Activated CD4-positive, alpha-beta T cell treated with anti-CD3 and anti-CD28 coated beads, Interleukin-2, amount 50 U/mL, for 16 hours (primary cell): ENCODE measurements at places on chromosomes 4 and X.

DNA sequence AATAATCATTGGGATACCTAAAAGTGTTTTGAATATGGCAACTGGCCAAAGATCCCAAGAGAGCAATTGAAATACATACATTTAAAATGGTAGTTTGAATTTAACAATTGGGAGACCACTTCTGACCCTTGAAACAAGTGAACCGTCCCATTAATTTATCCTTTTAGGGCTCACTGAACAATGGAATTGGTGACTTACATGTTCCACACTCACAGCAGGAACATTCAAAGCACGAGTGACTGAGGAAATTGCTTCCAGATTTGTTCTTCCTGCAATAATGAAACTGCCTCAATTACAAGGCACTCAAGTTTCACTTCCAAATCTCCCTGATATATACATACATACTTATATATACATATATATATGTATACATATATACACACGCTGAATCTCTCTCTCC lies 20.6 kb downstream of the SLC39A8 start:
- no peak for DNase-seq

GRCh38 chrX:130636277-130636676 lies 234.5 kb downstream of the RBMX2 start:
- DNase-seq = no peak

GRCh38 chr4:105758958-105759357 lies 50.4 kb downstream of the GSTCD start:
- no peak for DNase-seq

DNA sequence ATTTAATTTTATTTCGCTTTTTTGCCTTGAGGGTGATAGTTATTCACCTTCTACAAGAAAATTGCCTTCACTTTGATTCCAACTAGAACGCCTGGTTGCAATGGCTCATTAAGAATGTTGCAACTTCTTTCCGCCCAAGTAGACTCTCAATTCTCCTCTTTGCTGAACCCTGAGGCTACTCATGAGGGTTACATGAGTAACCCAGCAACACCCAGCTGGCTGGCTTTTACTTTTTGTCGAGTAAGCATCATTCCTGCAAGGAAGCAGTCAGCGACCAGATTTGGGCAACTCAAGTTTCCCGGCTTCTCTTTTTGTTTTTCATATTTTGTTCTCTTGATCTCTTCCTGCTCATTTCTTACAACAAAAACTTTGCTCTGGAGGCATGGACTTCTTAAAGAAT lies 495.4 kb downstream of the PACRGL start:
- DNase-seq = no peak

GRCh38 chr4:105894660-105895582 lies at the start of gene NPNT:
Gene NPNT, plus strand, starts transcription at chr4:105895471. Its CDS starts 182 bp downstream, at chr4:105895653.
- DNase-seq = no peak

- no peak for DNase-seq
Observed at GRCh38 chrX:153845195-153845594, 14.9 kb upstream of the PDZD4 start.

GRCh38 chrX:40579900-40580536 lies 752 bp upstream of the ATP6AP2 start:
- DNase-seq = no peak

- DNase-seq = no peak
Observed at GRCh38 chrX:21153503-21153902, 220.7 kb upstream of the CNKSR2 start.

DNA sequence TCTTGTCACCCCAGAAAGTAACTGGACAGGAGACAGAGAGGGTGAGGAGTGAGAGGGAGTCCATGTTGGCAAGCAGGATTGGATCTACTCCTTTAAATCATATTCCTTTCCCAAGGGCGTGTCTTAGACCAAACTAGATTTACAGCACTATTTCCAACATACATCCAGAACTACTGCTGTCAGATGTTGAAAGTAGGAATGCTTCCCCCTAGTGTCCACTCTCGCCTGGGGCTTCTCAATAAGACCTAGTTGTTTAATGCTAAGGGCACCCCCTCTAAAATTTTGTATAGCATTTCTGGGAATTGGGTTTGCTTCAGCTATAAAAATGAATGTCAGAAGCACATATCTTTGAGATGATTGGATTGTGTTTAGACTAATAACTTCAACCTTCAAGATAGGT lies 13.3 kb downstream of the OFD1 start:
- DNase-seq = no peak

DNA sequence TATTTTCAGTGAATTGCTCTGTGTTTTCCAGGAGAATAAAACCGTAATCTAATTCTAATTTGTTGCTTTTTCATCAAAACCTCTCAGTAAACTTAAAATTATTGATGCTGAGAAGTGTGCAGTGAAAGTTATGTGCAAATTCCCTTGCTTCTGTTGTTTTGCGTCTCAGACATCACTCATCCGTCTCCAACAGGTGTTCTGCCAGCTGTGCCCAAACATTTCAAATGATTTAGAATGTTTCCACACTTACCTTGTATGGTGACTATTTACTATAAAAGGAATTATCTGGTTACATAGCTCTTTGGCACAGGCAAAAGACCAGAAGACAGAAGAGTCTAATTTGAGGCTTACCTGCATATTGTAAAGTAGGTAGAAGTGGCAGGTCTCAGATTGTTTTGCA lies 184.0 kb downstream of the BMPR1B start:
- DNase-seq = no peak

DNA sequence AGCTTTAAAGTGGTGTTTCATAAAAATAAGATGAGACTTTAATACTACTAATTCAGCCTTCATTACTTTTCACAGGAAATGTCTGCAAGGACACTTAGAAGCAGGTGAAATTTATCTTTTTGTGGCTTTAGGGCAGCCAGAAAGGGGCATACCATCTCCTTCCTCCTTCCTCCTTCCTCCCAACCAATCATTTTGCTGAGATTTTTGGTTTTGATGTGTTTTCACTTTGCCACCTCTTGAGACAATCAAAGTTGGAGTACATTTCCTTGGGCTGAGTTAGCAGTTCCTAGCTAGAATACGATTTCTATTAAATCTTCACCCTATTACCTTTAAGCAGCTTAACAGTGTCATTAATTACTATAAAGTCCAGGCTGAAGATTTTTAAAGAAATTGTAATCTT lies 5.1 kb upstream of the NDST3 start:
- DNase-seq = no peak

DNA sequence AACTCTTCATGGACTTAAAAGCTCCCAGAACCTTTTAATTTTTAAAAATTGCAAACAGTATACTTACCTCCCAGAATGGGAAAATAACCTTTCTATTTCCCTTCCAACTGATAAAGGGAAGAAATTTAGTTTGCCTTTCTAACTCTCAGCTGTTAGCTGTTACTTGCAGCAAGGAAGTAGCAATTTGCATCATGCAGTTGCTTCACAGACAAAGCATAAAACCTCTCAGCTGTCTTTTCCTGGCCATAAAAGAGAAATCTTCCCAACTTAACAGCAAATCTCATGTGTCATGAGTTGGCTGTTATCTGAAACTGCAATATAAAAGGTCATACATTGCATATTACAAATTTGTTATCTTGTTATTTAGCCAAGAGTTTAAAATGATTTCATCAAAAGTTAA lies 18.4 kb downstream of the C4orf17 start:
- no peak for DNase-seq
